ENCODE measurements at places on chromosomes 5 and 9.

- DNase-seq, result no peak
These were observed 483 bp upstream of the EIF4EBP3 start for GRCh38 chr5:140546851-140547507.

GRCh38 chr9:27248702-27249101, 48.2 kb downstream of the EQTN start:
- DNase-seq, result no peak

- no peak for DNase-seq
These were observed 6.7 kb upstream of the ANKRD18B start for GRCh38 chr9:33517373-33517772.

- DNase-seq, result no peak
These were observed 839.3 kb upstream of the WWC1 start for GRCh38 chr5:167452136-167452535.

DNA sequence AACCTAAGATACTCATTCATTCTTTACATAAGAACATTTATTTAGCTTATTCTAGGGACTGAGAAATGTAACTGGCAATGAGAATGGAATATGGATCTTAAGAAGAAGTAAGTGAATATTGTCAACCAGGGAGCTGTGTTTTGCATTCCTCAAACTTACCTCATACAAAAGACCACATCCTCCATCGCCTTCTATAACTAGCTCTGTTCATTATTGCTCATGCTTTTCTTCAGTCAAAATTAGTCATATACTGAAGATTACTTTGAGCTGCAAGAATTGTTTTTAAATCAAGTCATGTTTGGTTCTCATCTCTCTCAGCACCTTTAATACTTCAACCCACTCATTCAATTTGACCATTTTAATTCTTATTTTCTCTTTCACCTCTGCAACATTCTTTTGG, 140.3 kb upstream of the RASA1 start:
- no peak for DNase-seq

GRCh38 chr5:91403438-91403837, 20.3 kb upstream of the ARRDC3 start:
- no peak for DNase-seq

- DNase-seq, result no peak
These were observed 273.2 kb upstream of the TARS1 start for GRCh38 chr5:33167541-33167940.

GRCh38 chr5:127886081-127886480, 182.9 kb downstream of the CCDC192 start:
- DNase-seq, result no peak

DNA sequence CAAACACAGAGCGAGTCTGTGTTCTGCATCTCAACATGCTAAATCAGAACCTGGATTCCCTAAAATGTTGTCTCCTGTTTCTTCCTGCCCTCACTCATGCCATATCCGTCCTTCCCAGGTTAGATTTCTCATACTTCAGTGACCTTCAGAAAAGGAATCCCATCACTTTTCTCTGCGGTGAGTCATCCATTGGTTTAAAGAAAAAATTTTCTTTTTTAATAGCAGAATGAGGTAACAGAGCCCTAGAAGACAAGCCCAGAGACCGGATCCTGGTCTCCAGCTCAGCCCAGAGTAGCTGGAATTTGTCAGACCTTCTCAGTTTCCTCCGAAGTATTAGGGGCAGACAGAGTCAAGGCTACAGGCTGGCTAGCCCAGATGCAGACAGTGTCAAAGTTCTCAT, 143.2 kb upstream of the DMRT1 start:
- no peak for DNase-seq

DNA sequence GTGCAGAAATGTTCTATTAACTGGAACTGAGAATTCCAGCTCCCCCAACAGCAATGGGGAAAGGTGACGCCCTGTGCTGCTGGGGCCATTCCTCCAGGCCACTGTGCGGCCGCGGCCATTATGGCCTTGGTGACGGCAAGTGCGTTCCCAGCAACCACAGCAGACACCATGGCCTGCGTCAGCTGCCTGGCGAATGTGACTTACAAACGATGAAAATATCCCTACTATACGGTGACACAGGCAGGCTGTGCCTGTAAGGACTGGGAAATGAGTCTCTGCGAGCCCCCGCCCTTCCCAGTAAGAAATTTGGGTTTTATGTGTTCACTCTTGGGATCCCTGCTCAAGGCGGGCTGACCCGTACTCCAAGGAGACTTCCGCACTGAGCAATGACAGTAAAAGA, 20.6 kb downstream of the CLPTM1L start:
- DNase-seq, result no peak

- DNase-seq, result no peak
These were observed 443.5 kb upstream of the CDH6 start for GRCh38 chr5:30749971-30750370.

- DNase-seq, result no peak
These were observed 71.0 kb upstream of the EQTN start for GRCh38 chr9:27367921-27368315.

- no peak for DNase-seq
These were observed 792 bp downstream of the NTMT1 start for GRCh38 chr9:129626625-129627284.

- DNase-seq, result no peak
These were observed 124.7 kb upstream of the VLDLR start for GRCh38 chr9:2496934-2497333.

- no peak for DNase-seq
These were observed 1114.0 kb downstream of the PTPRD start for GRCh38 chr9:9498846-9499245.

DNA sequence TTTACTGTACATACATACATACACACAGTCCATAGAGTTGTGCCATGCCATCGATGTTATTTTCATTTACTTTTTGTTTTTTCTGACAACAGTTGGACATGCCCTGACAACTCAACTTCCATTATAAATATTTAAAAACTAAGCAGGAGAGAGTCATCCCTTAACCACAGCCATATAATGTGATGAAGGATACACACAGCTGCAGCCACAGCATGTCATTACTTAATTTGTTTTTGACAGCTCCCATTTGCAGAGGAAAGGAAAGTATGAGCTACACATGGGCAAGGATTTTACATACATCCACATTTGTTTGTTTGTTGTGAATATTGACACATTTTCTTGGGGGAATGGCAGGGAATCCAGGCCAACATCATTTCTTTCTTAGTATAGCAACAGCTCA, 91.5 kb upstream of the TUT7 start:
- DNase-seq, result no peak

- DNase-seq, result no peak
These were observed 14.9 kb downstream of the SPAAR start for GRCh38 chr9:35923927-35924763.

- DNase-seq, result no peak
These were observed 88.6 kb upstream of the MYO10 start for GRCh38 chr5:17024686-17025180.

- no peak for DNase-seq
These were observed 22.3 kb downstream of the GLIS3 start for GRCh38 chr9:4277531-4277991.

- DNase-seq, result no peak
These were observed 54.5 kb downstream of the ADAM19 start for GRCh38 chr5:157520911-157521703.

- DNase-seq, result no peak
These were observed 225.1 kb downstream of the MPDZ start for GRCh38 chr9:13054389-13054788.

GRCh38 chr5:173512637-173513435, 103.6 kb downstream of the BOD1 start:
- no peak for DNase-seq
